Right lung (tissue), 10 donors: ENCODE measurements at places on chromosomes 4 and X.

GRCh38 chr4:184514121-184514988 lies 40.0 kb upstream of the IRF2 start:
- DNase-seq, result peak; percentile 88

GRCh38 chrX:74246524-74246923 lies 57.5 kb upstream of the ZCCHC13 start:
- DNase-seq, result no peak

DNA sequence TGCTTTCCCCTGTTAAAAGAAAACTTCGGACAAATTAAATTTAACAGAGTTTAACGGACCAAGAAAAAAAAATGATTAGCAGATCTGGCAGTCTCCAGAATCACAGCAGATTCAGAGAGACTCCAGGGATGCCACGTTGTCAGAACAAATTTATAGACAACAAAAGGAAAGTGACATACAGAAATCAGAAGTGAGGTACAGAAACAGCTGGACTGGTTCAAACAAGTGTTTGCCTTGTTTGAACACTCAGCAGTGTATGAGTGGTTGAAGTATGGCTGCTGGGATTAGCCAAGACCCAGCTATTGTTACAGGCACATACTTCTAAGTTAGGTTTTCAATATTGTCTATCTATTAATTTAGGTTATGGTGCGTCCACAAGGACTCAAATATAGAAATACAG lies 19.1 kb downstream of the PIR start:
- no peak for DNase-seq

- no peak for DNase-seq
Observed at GRCh38 chr4:96162636-96163035, 322.7 kb downstream of the PDHA2 start.

DNA sequence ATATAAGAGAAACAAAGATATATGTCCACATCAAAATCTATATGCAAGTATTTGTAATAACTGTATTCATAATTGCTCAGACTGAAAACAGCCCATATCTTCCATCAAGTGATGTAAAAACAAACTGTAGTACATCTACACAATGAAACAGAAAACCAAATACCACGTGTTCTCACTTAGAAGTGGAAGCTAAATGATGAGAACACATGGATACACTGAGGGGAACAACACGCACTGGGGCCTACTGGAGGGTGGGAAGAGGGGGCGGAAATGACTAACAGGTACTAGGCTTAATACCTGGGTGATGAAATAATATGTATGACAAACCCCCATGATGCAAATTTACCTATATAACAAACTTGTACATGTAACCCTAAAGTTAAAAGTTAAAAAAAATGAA lies 42.7 kb downstream of the UBA6 start:
- DNase-seq, result no peak

DNA sequence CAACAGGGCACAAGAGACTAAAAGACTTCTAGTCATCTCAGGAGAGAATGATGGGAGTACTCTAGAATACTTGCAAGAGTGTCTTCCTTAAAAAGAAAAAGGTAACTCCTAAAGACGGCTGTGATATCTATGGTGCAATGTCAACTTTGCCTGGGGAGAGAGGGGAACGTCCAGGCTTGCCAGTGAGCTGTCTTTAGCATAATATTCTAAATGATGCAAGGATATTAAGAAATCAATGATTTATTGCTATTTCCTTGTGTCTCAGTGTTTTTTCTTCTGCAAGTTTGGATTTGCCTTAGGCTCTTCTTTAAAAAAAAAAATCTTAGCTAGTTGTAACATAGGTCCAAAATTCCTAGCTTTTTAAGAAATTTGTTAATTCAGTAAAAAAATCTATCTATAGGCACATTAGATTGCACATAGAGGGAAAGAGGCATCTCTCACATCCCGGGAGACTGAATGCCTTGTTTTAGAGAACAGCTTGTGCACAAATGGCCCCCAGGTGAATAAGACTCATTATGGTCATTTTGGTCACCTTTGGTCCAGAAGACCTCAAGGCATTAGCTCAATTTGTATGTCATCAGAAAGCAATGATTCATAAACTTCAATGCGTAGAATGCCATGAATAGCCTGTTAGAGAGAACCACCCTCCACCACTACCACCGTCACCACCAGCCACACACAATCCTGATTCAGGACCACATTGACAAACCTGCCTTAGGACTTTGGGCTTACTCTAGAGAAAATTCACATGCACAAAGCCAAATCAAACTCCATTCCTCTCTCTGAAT lies 104.1 kb downstream of the PALLD start:
- no peak for DNase-seq

DNA sequence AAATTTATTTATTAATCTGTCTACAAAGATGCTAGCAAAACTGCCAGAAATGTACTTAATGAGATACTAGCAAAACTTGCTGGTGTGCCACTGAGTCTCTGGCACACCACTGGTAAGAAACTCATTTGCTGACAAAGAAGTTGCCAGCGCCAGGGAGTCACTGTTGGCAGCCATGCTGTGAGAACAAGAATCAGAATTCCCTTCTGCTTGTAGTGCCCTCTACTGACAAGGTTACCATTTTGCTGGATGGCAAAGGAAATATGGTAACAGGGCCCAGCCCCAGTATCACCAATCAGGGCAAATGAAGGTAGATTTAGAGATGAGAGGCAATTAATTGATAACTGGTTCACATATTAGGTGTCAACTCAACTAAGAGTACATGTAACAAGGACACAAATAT lies 750.1 kb upstream of the ADGRL3 start:
- DNase-seq, result no peak

DNA sequence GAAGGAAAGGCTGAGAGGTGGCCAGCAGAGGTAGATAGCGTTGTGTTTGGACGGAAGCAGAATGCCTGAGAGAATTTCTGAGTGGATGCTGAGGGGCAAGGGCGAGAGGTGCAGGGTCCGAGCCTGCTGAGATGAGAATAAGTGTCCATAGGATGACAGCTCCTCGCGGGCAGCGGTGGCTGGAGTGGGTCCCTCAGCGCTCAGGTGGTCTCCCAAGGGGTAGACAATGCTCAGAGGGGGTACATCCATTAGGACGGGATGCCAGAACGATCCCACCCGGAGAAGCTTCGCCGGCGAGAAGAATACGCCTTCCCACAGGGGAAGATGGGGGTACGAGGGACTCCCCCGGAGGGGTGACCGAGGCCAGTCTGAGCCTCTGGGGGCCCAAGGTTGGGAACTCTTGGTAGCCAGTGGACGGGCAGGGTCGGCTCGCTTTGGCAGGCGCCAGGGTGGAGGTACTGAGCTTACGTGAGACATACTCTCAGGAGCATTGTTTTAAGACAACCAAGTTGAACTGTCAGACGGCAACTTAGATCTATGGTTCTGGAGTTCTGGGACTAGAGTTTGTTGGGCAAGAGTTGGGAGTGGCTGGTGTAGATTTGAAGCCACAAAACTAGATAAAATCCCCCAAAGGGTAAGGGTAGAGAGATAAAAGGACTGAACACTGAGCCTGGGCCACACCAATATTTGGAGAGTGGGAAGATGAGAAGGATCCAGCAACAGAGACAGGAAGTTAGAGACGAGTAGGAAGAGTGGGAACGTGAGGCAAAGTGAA lies 15.8 kb downstream of the BRCC3 start:
- DNase-seq, result no peak

- DNase-seq, result no peak
Observed at GRCh38 chrX:10156199-10157031, at the start of gene CLCN4. TSS of gene CLCN4 (plus strand) at chrX:10156975. CDS start at chrX:10185033, 28,058 bp downstream.

DNA sequence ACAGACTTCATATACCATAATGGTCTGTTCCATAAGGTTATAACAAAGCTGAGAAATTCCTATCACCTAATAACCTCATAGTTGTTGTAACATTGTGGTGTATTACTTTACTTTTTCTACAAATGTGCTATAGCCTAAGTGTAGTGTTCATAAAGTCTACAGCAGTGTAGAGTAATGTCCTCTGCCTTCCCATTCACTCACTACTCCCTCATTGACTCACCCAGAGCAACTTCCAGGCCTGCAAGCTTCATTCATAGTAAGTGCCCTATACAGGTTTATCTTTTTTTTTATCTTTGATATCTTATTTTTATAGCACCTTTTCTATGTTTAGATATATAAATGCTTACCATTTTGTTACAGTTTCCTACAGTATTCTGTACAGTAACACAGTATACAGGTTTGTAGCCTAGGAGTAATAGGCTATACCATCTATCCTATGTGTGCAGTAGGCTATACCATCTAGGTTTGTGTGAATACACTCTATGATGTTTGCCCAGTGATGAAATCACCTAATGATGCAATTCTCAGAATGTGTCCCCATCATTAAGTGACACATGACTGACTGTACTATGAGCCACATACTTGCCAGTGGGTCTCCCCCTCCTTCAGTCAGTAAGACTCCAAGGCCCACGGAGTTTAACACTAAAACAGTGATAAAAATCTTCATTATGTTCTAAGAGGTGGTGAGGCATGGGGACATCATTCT lies 299.9 kb downstream of the UNC5C start:
- DNase-seq, result no peak

DNA sequence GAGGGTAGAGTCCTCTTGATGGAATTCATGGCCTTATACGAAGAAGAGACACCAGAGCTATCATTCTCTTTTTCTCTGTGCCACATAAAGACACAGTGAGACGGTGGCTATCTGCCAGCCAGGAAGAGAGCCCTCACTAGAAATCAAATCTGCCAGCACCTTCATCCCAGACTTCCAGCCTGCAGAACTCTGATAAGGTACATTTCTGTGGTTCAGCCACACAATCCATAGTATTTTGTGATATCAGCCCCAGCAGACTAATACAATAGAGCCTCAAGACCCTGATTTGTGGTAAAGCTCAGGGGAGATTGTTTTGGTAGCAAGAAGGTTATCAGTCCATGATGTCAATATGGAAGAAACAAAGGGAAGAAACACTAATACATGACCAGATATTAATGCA lies 1213.2 kb downstream of the NLGN4X start:
- DNase-seq, result no peak

- no peak for DNase-seq
Observed at GRCh38 chr4:53366301-53366716, 448 bp upstream of the SCFD2 start.

DNA sequence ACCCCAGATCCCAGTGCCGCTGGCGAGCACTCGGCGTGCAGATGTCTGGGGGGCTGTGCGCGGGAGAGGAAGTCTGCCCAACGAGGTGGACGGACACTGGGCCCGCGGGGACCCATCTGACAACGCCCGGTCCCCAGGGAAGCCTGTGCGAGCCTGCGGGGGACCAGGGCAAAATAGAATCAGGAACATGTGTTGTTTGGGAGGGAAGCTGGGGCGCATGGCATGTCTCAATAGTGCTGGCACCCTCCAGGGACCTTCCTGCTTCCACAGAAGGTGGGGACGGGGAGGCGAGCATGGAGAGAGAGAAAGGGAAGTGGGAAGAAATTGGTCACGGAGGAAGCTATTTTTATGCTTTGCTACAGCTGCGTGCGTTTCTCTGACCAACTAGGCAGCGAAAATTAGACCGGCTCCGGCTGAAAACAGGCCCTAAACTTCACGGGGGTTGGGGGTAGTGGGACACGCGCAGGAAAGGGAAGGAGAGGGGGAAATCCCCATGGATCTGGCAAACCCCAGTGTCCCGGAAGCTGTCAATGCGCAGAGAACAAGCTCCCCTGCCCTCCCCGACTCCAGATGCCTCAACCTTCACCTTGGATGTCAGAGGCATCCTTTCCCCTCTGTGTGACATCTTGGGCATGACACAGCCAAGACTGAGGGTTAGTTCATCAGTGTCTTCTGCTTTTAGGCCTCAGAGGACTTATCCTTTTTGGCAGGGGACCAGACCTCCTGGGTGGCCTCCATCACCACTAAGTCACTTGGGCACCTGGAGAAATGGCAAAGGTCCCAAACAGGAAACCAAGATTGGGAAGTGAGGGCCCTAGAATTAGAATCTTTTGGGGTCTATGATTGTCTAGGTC lies 169.8 kb upstream of the BCOR start:
- no peak for DNase-seq

- DNase-seq, result no peak
Observed at GRCh38 chr4:129138810-129139496, 43.0 kb downstream of the C4orf33 start.

DNA sequence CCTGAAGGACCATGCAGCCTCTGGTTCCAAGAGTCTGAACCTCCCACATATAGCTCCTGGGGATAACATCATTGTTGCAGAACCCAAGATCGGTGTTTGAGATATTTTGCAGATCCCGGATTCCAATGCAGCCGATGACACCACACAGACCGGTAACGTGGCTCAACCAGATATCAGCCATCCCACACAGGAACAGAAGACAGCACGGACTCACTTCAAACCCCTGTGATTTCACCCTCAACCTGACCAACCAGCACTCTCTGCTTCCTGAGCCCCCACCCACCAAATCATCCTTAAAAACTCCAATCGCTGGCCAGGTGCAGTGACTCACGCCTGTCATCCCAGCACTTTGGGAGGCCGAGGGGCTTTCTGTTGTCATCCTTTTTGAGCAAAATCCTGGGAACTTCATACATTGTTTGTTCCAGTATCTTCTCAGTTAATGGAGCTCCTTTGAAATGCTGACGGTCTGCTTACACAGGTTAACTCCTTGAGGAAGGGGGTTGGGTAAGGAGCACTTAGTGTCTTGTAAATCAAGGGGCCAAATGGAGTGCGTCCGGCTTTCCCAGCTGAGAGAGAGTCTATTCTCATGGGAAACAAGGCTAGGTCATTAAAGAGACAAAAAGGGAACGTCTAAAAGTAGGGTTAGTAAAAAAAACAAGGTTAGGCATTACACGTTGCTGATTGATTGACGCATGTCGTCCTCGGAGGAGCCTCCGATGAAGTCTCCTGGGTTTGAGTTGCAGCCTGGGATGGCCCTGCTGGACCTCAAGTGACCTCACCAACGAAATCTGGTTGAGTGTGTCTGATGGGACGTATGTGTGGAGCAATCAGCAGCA lies 230.4 kb downstream of the CRLF2 start:
- no peak for DNase-seq

GRCh38 chr4:113116414-113117357 lies 67.2 kb downstream of the ANK2 start:
- DNase-seq, result peak; percentile 15

GRCh38 chrX:153968255-153968654 lies 3.4 kb downstream of the HCFC1 start:
- no peak for DNase-seq
